Natural killer cell treated with Interleukin-12 subunit alpha and Interleukin-12 subunit beta and Interleukin-15 and Interleukin-18, amount 100 ng/mL, for 72 hours (primary cell): ENCODE measurements at places on chromosomes 3 and 15. TPM values are rescaled to one million over a fixed set of nuclear protein-coding genes. Genes with fewer than 3 reads are reported as not detected.

The OSTN gene
- total RNA-seq, result not detected

The GOLGA8A gene
- total RNA-seq, result 228 TPM

The FBXL22 gene
- total RNA-seq, result 0.45 TPM

The CTSH gene
- total RNA-seq, result 16.1 TPM

DNA sequence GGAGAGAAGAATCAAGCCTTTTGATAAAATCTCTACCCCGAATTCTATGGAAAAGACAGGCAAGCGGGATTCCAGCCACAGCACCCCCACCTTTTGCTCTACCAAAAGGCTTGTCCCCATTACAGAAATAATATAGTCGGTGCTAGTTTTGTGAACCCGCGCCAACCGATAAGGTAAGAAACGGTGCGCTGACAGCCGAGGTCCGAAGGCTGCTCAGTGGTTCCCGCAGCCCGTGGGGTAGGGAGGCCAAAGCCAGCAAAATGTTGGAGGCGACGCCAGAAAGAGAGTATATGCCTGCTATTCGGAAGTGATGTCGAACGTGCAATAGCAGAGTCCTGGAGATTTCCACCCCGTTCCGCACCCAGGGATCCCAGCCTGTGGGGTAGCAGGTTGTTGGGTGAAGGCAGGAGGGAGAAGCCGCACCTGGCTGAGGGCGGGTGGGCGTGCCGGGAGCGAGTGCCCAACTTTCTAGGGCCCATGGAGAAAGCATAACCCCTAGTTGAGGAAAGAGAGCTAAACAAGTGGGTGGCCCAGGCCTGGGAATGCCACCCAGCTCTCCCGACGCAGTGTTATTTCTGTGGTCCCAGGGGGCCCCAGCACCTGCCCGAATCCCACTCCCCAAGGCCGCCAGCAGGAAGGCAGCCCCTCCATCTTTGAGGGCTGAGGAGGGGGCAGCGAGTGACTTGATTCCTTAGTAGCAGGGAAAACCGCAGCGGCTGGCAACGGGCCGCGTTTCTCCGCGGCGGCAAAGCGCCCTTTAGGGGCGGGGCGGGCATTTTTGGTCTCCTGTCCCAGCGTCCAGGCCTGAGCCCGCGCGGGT is 7.9 kb upstream of the SOX2 start:
- no peak for DNase-seq

DNA sequence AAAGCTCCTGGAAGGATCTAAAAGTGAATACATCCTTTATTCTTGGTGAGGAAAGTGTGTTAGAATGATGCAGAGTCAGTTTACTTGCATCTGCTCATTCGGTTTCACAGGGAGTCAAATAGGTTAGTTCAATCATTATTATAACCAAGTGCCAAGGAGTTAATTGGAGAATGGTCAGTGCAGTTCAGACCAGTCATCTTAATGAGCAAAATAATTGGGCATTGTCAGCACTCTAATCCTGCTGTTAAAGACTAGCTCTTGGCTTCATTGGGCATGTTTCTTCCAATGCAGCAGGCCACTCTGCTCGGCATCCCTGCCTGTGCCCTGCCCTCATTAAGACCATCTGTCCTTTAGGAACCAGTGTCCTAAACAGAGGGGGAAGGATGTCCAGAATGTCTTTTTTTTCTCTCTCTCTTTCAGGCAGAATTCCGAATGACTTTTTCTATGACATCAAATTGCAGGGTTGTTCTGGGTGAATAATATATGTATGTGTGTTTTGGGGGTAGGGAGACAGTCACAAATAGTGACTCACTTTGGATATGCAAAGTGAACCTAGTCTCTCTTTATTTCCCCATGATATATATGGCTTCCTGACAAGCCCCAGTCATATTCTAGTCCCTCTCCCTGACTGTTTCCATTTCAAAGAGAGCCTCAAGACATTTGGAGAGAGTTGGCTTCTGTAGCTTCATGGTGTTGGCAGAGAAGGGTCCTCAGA is 205.4 kb upstream of the TRIM42 start:
- no peak for DNase-seq

- DNase-seq, result no peak
Observed at GRCh38 chr15:79620112-79620857, 188.1 kb downstream of the MINAR1 start.

The HCLS1 gene
- total RNA-seq, result 252 TPM

GRCh38 chr15:94083467-94084052 is 147.8 kb upstream of the MCTP2 start:
- no peak for DNase-seq

The AP3S2 gene
- 34.4 TPM for total RNA-seq

DNA sequence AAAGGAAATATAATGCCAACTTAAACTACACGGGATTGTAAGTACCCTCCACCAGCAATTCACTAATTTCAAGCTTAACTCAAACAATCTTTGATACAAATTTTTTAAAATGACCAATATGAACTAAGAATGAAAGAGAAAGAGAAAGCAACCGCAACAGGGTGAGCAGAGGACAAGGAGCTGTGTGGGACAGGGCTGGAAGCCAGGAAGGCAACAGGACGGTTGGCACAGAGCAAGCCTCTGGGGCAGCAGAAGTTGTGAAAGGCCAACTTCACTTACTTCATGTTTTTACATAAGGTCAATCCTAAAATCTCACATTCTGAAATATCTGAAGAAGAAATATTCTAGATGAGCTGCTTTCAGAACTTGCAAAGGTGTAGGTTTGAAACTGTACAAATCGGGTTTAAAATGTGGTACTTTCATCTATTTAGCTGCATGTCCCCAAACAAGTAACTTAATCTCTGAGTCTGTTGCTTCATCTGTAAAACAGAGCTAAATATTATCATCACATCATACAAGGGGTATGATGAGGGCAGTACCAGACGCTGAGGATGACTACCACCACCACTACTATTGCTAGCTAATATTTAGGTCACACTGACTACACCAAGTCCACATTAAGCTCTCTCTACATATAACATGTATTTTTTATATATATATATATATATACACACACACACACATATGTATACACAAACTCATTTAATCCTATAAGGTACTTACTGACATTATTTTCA is 101.7 kb downstream of the IGSF11 start:
- no peak for DNase-seq

- DNase-seq, result no peak
Observed at GRCh38 chr3:149832086-149832485, 19.1 kb downstream of the RNF13 start.

GRCh38 chr15:65982627-65983322 is 113.5 kb downstream of the RAB11A start:
- DNase-seq, result no peak

The PHLDB2 gene
- total RNA-seq, result 13.6 TPM

- no peak for DNase-seq
Observed at GRCh38 chr3:66317750-66318376, 97.1 kb downstream of the SLC25A26 start.

- DNase-seq, result no peak
Observed at GRCh38 chr3:58487140-58487886, 4.6 kb upstream of the KCTD6 start.

DNA sequence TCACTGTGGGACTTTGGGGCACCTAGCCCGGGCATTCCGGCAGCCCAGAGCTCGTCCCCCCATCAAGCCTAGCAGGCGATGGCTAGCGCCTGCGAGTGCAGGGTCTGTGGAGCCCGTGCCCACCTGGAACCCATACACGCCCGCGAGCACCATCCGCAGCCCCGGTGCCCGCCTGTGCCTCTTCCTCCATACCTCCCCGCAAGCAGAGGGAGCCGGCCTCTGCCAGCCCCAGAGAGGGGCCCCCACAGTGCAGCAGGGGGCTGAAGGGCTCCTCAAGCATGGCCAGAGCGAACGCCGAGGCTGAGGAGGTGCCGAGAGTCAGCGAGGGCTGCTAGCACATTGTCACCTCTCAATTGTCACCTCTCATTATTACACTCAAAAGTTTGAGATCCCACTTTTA is 167.8 kb upstream of the EPHA6 start:
- DNase-seq, result no peak

GRCh38 chr3:27185231-27185989 is 183.8 kb downstream of the NEK10 start:
- no peak for DNase-seq

The GREM1 gene
- 0.03 TPM for total RNA-seq

The TMEM42 gene
- total RNA-seq, result 6.8 TPM

The LRRC31 gene
- total RNA-seq, result not detected

DNA sequence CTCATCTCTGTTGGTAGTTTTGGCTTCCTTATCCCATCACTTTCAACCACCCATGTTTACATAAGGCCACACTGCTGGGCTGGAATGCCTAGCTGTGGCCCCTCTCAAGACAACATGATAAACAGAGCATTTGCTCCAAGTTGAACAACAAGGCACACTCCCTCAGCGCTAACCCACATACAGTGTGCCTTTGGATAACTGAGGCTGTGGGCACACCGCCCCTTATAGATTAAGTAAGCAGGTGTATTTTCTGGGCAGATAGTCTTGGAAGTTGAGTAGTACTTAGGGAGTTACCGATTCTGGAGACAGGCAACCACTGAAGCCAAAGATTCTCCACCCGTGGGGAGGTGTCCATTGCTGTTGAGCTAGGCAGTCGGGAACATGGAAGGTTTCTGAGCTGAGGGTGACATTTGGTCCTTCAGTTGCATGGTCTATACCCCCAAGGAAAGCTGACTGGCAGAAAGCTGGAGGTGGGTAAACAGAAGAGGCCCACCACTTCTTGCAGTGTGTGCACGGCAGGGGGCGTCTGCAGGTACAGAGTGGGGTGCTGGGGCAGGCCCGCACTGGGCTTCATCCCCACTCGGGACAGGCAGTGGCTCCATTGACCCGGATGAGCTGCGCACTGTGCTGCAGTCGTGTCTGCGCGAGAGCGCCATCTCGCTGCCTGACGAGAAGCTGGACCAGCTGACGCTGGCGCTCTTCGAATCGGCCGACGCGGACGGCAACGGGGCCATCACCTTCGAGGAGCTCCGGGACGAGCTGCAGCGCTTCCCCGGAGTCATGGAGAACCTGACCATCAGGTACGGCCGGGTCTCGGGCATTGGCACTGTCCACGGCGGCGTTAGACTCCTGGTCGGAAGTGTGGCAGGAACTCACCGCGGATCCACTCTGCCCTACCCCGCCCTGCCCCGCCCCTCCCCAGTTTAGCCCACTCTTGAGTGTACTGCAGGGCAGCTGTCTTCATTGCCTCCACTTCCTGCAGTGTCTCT is 16.8 kb downstream of the NOX5 start:
- no peak for DNase-seq

The TTBK2 gene
- 14.0 TPM for total RNA-seq

DNA sequence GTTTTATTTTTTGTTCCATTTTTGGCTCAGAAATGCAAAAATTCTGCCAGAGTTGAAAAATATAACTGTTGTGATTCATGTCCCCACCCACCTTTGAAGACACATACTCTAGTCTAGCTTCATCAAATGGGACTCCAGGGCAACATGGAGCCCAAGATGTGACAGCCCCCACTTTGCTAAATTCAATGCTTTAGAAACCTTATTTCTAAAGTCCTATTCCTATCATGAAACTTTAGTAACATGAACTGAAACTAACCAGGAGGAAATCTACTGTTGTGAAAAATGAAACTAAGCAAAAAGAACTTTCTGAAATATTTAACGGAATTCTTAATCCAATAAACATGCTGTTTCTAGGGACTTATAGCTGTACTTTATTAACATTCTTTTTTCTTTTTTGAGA is 20.3 kb downstream of the UBP1 start:
- DNase-seq, result no peak

The SHISA5 gene
- total RNA-seq, result 88.4 TPM

The HRG gene
- total RNA-seq, result not detected

DNA sequence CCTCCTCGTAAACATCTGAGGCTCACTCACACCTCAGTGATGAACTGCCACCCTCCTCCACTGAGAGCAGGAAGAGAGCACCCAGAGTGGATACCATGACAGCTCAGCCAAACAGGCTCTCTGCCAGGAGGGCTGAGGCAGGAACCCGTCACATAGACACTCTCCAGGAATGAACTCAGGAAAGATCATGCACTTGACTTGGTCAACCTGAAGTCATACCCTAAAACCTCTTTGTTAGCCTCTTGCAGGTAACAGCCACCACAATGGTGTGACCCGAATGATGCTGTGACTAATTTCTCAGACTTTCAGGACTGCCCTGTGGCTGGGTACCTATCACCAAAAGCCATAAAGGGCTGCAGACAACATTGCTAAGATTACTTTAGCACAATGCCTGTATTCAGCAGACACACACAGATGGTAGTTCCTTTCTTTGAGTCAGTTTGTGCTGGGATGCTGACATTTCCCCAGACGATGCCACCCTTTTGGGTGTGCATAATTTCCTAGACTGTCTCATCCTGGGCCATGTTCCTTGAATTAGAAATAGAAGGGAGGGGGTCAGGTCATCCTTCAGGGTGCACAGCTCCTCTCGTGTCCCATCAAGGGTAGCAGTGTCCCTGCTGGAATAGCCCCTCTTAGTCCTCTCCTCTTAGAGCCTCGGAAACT is 30.3 kb downstream of the CX3CR1 start:
- DNase-seq, result no peak

DNA sequence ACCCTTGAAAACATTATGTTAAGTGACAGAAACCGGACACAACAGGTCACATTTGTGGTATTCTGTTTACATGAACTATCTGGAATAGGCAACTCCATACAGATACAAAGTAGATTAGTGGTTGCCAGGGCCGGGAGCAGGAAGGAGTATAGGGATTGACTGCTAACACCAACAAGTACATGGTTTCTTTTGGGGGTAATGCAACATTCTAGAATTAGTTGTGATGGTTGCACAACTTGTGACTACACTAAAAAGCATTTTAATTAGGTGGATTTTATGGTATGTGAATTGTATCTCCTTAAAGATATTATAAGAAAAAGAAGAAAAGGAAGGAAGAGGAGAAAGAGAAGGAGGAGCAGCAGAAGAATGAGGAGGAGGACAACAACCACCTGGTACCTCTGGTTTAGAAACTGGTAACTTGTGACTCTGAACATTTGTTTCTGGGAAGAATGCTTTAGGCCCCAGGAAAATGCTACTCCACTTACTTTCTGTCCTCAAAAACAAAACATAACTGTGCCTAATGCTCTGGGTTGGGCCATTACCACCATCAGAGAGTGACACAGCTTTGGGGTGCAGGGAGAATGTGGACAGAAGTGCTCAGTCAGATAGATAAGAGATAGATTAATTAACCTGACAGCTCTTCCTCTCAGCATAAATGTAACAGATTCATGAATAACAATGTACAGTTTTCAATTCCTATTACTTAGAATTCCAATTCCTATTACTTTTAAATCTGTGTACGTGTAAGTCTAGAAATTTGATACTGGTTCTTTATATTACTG is 20.3 kb downstream of the SETMAR start:
- DNase-seq, result no peak

The FANCD2OS gene
- total RNA-seq, result not detected

- no peak for DNase-seq
Observed at GRCh38 chr15:58332676-58333400, 99.0 kb upstream of the LIPC start.
